ENCODE measurements at places on chromosomes 1 and 21.

DNA sequence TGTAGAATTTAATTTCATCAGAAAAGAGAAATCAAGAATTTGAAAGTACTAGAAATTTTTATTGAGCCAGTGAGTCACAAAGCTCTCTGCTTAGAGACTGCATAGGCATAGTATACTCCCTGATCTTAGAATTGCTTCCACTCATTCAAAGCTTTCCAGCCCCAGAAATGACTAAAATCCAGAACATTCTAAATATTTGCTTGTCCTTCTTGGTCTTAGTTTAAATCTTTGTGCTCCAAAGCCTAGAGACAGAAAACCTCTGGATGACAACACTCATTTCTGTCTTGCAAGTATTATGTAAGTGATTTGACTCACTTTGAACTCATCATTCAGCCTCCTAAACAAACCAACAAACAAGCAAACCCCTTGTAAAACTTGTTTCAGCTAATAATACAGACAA, 74.2 kb downstream of the PTPRC start:
- DNase-seq, result no peak

GRCh38 chr1:31436596-31437432, 23.8 kb downstream of the SERINC2 start:
- no peak for DNase-seq

- DNase-seq, result no peak
These were observed 38.0 kb downstream of the ARHGAP29 start for GRCh38 chr1:94199398-94199797.

- no peak for DNase-seq
These were observed 520 bp downstream of the TMEM201 start for GRCh38 chr1:9589144-9589718.

- DNase-seq, result peak; percentile 20
These were observed 122.8 kb upstream of the USP24 start for GRCh38 chr1:55337801-55338447.

- DNase-seq, result no peak
These were observed 54.2 kb upstream of the ATF3 start for GRCh38 chr1:212554401-212554800.

GRCh38 chr1:26287033-26287711, 7.3 kb downstream of the SH3BGRL3 start:
- no peak for DNase-seq

GRCh38 chr1:26627954-26628353, 67.9 kb upstream of the ARID1A start:
- DNase-seq, result no peak

GRCh38 chr1:40075266-40075665, 21.8 kb downstream of the PPT1 start:
- no peak for DNase-seq

DNA sequence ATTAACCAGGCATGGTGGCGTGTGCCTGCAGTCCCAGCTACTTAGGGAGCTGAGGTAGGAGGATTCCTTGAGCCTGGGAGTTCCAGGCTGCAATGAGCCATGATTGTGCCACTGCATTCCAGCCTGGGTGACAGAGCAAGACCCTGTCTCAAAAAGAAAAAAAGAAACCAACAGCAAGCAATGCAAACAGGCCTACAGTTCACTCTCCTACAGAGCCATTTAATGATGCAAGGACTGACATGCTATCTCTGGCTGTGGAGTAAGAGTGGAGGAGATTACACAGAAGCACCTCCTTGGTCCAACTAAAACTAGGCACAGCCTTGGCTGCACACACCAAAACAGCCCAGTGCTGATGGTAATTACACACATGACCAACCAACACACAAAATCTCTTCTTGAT, 127.5 kb upstream of the SOD1 start:
- no peak for DNase-seq

DNA sequence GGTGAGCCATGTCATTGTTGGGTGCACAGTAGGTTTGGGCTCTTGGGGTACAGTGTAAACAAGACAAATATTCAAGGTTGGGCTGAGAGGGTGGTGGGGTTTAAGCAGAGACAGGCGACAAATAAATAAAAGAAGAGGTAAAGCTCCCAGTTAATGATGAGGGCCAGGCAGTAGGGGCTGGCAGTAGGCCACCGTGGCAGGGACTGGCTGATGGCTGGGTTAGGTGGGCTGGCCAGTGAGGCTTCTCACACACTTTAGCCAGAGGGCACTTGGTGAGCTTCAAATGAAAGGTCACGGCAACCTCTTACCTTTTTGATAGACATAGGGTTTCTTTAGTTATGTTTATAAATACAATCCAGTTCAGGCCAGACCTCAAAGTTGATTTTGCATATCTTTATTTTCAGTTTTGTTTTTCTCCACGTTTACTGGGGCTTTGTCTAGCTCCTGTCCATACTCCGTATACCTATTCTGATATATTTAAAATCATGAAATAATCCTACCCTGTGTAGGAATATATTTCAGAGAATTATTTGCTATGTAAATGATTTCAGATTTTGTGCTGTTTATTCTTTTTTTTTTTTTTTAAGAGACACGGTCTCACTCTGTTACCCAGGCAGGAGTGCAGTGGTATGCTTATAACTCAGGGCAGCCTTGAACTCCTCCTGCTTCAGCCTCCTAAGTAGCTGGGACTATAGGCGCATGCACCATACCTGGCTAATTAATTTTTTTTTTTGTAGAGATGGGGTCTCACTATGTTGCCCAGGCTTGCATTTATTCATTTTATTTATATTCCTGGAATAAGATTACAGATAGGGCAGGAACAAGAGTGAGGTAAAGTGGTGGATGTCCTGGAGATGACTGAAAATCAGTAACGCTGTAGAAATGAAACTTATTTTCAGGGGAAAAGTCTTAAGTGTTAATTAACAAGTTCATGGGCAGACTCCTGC, 122.7 kb downstream of the RYR2 start:
- no peak for DNase-seq

GRCh38 chr1:201708085-201708512, 120.9 kb upstream of the IPO9 start:
- no peak for DNase-seq

DNA sequence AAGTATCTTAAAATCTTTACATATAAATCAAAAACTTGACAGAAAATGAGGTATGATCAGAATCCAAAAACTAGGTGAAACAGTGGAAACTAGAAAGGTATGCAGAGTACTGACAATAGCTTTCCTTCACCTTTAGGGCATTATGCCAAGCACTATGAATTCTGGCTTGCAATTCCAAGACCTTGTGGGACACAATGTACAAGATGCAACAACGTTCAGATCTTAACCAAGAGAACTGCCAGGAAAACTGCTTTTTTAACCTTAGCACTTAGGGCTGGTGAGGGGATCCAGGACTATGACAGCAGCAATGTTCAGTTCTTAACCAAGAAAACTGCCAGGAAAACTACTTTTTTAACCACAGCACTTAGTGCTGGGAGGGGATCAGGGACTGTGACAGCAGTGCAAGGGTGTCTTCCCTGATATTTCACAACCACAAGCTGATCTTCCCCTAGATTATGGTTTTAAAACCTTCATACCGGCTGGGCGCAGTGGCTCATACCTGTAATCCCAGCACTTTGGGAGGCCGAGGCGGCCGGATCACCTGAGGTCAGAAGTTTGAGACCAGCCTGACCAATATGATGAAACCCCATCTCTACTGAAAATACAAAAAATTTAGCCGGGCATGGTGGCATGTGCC, 22.3 kb downstream of the FOXJ3 start:
- no peak for DNase-seq

GRCh38 chr1:115118611-115119010, 29.3 kb upstream of the TSPAN2 start:
- no peak for DNase-seq

- DNase-seq, result no peak
These were observed 36.7 kb upstream of the PDC start for GRCh38 chr1:186497651-186498050.

DNA sequence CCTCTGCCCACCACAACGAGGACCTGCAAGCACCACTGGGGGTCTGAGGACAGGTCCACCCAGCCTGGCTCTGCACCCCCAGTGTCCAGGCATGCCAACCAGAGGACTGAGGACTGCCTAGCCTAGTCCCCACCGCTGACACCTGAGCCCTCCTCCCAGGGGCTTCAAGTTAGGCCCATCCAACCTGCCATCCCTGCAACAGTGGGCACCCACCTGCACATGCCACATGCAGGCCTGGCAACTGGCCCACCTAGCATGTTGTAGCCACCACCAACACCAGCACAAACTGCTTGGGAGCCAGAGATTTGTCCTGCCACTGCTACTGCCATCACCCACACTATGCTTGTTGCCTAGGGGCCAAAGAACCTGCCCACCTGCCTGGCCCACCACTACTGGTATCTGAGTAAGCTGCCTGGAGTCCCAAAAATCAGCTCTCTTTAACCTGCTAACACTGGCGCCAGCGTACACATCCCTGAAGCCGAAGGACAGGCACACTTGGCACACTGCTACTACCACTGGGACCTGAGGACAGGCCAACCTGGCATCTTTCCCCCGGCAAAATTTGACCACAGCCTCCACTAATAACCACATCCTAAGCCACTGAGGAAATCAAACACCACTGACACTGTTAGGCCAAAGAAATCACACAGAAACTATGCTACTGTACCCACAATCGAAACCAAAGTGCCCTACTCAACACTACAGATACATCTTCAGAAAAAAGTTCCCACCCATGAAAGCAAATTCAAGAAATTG, 61.5 kb downstream of the PSMG1 start:
- DNase-seq, result no peak

GRCh38 chr1:229942501-229942900, 124.5 kb upstream of the GALNT2 start:
- DNase-seq, result peak; percentile 65

- no peak for DNase-seq
These were observed 8.7 kb upstream of the CD34 start for GRCh38 chr1:207919523-207920170.

GRCh38 chr1:19757641-19758040, 42.1 kb downstream of the TMCO4 start:
- no peak for DNase-seq

GRCh38 chr21:29822064-29822463, 117.7 kb downstream of the GRIK1 start:
- DNase-seq, result no peak

GRCh38 chr21:28627691-28628090, 365.0 kb downstream of the LTN1 start:
- no peak for DNase-seq

- DNase-seq, result no peak
These were observed 30.7 kb downstream of the HSPG2 start for GRCh38 chr1:21906173-21907078.

GRCh38 chr1:16006552-16007485, 2.8 kb downstream of the SRARP start:
- no peak for DNase-seq

GRCh38 chr1:22420455-22421053, 31.1 kb upstream of the ZBTB40 start:
- DNase-seq, result peak; percentile 60

GRCh38 chr1:59703226-59703917, 111.4 kb upstream of the HOOK1 start:
- DNase-seq, result no peak

DNA sequence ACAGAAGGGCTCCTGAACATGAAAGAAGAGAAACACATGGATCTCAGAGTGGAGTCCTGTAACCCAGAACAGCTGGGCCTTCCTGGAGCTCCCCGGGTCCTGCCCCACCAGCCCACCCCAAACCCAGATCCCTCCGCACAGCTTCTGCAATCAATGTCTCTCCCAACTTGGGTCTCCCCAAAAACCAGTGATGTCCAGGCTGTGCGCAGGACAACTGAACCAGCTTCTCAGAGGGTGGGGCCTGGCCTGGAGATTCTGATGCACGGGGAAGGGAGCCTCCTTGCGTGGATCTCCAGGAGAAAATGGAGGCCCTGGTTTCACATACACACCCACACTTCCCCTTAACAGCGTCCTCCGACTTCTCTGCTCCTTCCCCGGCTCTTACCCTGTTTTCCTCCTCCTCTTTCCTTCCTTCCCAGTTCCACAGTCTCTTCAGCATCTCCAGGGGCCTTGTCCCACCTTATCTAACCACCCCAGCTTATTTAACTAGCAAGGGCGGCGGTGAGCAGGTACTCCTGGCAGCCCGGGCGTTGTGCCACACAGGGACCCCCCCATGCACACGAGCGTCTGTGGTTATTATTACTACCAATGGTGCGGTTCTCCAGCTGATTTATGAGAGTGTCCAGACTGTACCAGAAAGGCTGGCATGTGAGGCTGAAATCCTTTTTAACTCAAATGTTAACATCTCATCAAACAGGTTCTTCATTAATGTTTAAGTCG, 11.2 kb upstream of the MX2 start:
- DNase-seq, result no peak

GRCh38 chr1:160258177-160258798, 4.1 kb downstream of the DCAF8 start:
- no peak for DNase-seq

GRCh38 chr1:182672487-182672836, 11.9 kb downstream of the RGS8 start:
- no peak for DNase-seq

DNA sequence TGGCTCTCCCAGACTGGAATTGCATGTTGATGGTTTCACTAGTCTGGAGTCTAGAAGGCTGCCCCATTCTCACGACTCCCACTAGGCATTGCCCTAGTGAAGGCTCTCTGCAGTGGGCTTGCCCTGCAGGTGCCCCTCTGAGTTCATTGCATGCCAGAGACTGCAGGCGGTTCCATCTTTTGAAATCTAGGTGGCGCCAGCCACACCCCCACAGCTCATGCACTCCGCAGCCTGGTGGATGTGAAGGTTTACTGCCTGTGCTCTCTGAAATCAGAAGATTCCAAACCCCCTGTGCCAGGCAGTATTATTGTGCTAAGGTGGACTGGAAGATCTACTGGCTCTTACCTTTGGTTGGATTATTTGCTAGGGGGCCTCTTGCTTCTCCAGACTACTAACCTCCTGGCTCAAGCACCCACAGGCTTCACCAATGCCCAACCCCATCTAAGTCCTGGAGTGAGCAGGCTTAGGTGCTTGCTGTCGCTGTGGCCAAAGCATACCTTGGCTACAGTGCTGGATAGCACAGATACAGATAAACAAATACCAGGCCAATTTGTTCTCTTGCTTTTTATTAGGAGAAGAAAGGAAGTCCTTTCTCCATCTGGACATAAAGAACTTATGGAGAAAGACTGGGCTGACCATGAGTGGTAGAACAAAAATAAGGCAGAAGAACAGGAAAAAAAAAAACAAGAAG, 83.5 kb upstream of the SIM2 start:
- DNase-seq, result no peak

- DNase-seq, result no peak
These were observed 10.8 kb downstream of the MCL1 start for GRCh38 chr1:150568594-150568966.

- DNase-seq, result no peak
These were observed 207.0 kb downstream of the SIPA1L2 start for GRCh38 chr1:232422898-232423297.

DNA sequence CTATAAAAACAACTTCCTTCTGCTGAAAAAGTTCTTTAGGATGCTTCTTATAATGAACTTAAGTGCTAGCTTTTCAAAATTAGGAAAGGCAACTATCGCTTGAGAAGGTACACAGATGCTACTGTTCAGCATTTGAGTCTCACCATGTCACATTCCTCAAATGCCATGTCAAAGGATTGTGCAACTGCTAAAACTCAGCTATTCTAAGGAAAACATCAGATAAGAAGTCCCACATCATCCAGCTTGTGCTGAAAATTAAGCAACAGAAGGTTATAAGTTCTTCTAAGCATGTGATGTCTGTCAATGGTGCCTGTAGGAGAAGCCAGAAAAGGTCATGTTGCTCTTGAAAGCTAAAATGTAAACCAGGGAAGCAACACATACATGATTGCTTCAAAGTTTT, 36.5 kb downstream of the MCOLN2 start:
- DNase-seq, result no peak

GRCh38 chr1:8516793-8517556, 199.1 kb downstream of the SLC45A1 start:
- peak; percentile 33 for DNase-seq

GRCh38 chr21:16676391-16676790, 836.5 kb upstream of the CXADR start:
- no peak for DNase-seq

- peak; percentile 7 for DNase-seq
These were observed 23.2 kb upstream of the ZNF648 start for GRCh38 chr1:182084487-182085316.

Measured in NCI-H748 treated with DMSO at 0.1 percent for 48 hours (cell line).